ENCODE measurements at places on chromosomes 16 and 17. TPM values are rescaled to one million over a fixed set of nuclear protein-coding genes. Genes with fewer than 3 reads are reported as not detected.

Gene TBC1D3C
- total RNA-seq, result not detected

Gene CLUH
- 140 TPM for total RNA-seq

GRCh38 chr16:73846007-73846330 is 450.6 kb upstream of the PSMD7 start:
- no peak overlapping the region for H3K27ac ChIP-seq
- H3K36me3 ChIP-seq, result no peaks in the 10 kb centered on the region
- DNase-seq, result no peak

GRCh38 chr16:80330150-80330549 is 210.6 kb upstream of the DYNLRB2 start:
- H3K27me3 ChIP-seq, result no peaks in the 10 kb centered on the region
- H3K4me3 ChIP-seq, result no peak overlapping the region

DNA sequence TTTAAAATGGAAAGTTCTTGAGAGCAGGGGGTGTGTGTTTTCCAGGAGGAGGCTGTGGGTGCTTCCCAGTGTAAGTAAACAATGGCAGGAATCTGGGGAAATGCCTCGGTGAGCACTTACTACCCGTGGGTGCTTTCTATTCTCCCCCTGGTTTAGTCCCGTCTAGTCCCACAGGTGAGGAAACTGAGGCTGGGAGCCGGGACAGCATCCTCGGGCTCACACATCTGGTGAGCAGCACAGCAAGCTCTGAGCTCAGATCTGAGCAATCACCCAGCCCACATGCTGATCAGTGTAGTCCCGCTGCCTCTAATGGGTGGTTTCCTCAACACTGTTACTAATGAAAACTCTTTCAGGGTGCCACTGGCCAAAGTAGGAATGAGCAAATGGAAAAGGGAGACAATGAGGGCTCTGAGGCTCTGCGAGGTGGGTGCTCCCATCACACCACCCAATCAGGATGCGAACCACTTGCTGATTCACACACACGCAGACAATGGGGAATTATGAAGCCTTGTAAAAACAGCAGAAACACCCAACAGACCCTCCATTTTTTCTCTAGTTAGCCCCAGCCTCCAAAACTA is 202.6 kb downstream of the PARN start:
- no peak overlapping the region for H3K27ac ChIP-seq
- DNase-seq, result no peak
- H3K36me3 ChIP-seq, result no peaks in the 10 kb centered on the region
- no peak overlapping the region for H3K4me3 ChIP-seq

Gene SPATA2L
- 19.2 TPM for total RNA-seq

Gene SOX8
- total RNA-seq, result 0.07 TPM

DNA sequence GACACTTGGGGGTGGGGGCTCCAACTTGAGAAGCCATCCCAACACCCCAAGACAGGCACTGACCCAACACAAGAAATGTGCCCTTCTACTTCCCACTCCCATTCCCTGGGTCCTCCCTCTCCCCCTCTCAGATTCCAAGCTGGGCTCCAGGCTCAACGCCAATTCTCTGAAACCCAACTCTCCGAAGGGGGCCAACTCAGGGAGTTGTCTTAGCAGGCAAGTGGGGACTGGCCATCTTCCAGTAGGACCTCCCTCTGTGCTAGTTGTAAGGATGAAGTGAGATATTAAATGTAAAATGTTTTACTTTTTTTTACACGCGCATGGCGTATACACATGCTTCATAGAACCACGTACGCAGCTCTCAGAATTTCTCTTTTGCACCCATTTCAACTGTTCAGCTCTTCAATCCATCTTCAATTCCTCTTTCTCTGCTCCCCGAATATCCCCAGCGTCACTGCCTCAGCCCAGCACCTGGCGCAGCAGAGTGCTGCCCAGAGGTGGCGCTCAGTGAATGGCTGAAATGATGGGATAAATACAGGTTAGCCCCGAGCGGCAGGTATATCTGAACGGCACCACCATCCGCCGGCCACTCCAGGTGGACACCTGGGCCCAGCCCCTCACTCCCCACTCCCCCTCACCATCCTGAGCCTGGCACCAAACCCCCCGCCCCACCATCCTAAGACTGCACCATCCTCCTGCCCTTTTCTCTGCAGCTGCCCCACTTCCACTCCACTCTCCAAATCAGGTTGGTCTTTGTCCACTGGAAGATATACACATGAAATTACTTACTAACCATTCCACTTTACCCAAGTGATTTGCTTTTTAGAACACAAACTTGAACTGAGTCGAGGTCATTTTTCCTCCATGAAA is 43.9 kb upstream of the TNRC6C start:
- H3K36me3 ChIP-seq, result no peaks in the 10 kb centered on the region
- no peak for DNase-seq
- H3K4me3 ChIP-seq, result no peak overlapping the region

- H3K27me3 ChIP-seq, result peaks cover 7% of the 10 kb centered on the region
- peak overlapping the region; percentile 47 for H3K27ac ChIP-seq
- H3K4me1 ChIP-seq, result peaks cover 21% of the 10 kb centered on the region
- no peak overlapping the region for H3K4me3 ChIP-seq
Observed at GRCh38 chr17:39939588-39940419, 12.3 kb downstream of the LRRC3C start.

Gene PPM1E
- 5.7 TPM for total RNA-seq

Gene MAPK8IP3
- total RNA-seq, result 43.7 TPM

DNA sequence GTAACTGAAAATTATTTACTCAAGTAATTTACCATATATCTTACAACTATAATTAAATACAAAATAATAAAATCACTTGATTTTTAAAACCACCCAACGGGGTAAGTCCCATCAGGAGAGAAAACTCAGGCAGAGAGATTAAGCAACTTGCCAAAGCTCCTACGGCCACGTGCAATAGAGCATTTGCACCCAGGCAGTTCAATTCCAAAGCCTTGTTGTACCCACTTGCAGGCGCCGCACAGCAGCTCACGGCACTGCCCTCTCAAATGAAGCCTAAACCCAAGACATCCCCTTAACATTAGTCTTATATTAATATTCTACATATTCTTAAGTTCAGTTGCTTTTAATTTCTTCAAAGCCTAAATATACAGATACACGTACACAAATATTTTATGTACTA is 75.7 kb downstream of the SPAG9 start:
- no peak overlapping the region for H3K27ac ChIP-seq
- no peak for DNase-seq
- no peaks in the 10 kb centered on the region for H3K27me3 ChIP-seq
- peaks cover 17% of the 10 kb centered on the region for H3K36me3 ChIP-seq
- H3K4me1 ChIP-seq, result no peaks in the 10 kb centered on the region
- no peak overlapping the region for H3K4me3 ChIP-seq

GRCh38 chr16:51161440-51162195 is 10.5 kb upstream of the SALL1 start:
- no peaks in the 10 kb centered on the region for H3K4me1 ChIP-seq
- H3K4me3 ChIP-seq, result no peak overlapping the region
- no peak for DNase-seq
- H3K27me3 ChIP-seq, result no peaks in the 10 kb centered on the region

Gene HS3ST3A1
- 12.0 TPM for total RNA-seq

Gene B4GALNT2
- total RNA-seq, result 0.04 TPM

Gene CD19
- 3.0 TPM for total RNA-seq

Gene LRRC37B
- total RNA-seq, result 11.7 TPM

Gene SLFN12
- total RNA-seq, result not detected

Gene TBCD
- total RNA-seq, result 98.5 TPM

DNA sequence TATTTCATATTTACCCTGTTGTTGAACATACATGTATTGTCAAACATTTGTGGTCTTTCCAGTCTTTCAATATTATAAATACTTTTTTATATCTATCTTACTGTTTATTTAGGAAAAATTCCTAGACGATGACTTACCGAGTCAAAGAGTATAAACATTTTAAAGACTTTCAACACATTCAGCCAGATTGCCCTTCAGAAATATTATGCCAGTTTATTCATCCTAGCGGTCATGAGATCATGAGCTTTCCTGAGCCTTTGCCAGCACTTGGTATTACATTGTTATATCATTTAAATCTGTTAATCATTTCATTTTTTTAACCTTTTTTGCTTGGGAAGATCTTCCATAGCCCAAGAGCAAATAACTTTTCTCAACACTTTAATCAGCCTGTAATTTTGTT is 197.4 kb downstream of the SPECC1 start:
- peaks cover 7% of the 10 kb centered on the region for H3K36me3 ChIP-seq
- no peaks in the 10 kb centered on the region for H3K27me3 ChIP-seq
- DNase-seq, result no peak
- peak overlapping the region; percentile 60 for H3K27ac ChIP-seq

GRCh38 chr16:2777903-2778629 is 986 bp upstream of the ELOB start:
- peak overlapping the region; percentile 97 for H3K4me3 ChIP-seq
- no peaks in the 10 kb centered on the region for H3K27me3 ChIP-seq
- peak overlapping the region; percentile 98 for H3K27ac ChIP-seq
- peaks cover 36% of the 10 kb centered on the region for H3K36me3 ChIP-seq
- peak; percentile 36 for DNase-seq

Gene SLC6A2
- total RNA-seq, result not detected

Gene KCNH4
- 1.8 TPM for total RNA-seq

Gene TBC1D28
- not detected for total RNA-seq

GRCh38 chr16:54284931-54285413 is 1.6 kb downstream of the IRX3 start:
- H3K27ac ChIP-seq, result no peak overlapping the region
- peaks cover 13% of the 10 kb centered on the region for H3K4me1 ChIP-seq
- H3K27me3 ChIP-seq, result peaks cover 5% of the 10 kb centered on the region
- H3K36me3 ChIP-seq, result no peaks in the 10 kb centered on the region
- H3K4me3 ChIP-seq, result no peak overlapping the region
- DNase-seq, result no peak

Gene G6PC1
- total RNA-seq, result not detected

GRCh38 chr17:36148559-36149295 is 27.7 kb downstream of the TBC1D3B start:
- H3K27me3 ChIP-seq, result 0 out of 3 replicates have a peak, but pooled peaks cover 2% of the 10 kb centered on the region
- DNase-seq, result peak; percentile 86
- peaks cover 5% of the 10 kb centered on the region for H3K4me1 ChIP-seq
- H3K36me3 ChIP-seq, result no peaks in the 10 kb centered on the region
- no peak overlapping the region for H3K4me3 ChIP-seq

Gene MLX
- total RNA-seq, result 50.0 TPM

Gene CLEC3A
- total RNA-seq, result not detected

Gene CHST5
- 0.20 TPM for total RNA-seq

Gene PRSS27
- total RNA-seq, result 0.20 TPM

Gene PITPNM3
- 0.31 TPM for total RNA-seq

GRCh38 chr17:80795090-80795580 is 196.5 kb upstream of the CHMP6 start:
- H3K4me3 ChIP-seq, result no peak overlapping the region
- H3K27ac ChIP-seq, result no peak overlapping the region
- no peak for DNase-seq
- H3K4me1 ChIP-seq, result peaks cover 24% of the 10 kb centered on the region
- no peaks in the 10 kb centered on the region for H3K27me3 ChIP-seq

Gene HEATR9
- total RNA-seq, result not detected

- peaks cover 35% of the 10 kb centered on the region for H3K27me3 ChIP-seq
- H3K27ac ChIP-seq, result no peak overlapping the region
- DNase-seq, result no peak
- H3K4me3 ChIP-seq, result no peak overlapping the region
Observed at GRCh38 chr16:86818671-86819532, 240.6 kb downstream of the FOXL1 start.

Gene PRAC1
- not detected for total RNA-seq

- no peak overlapping the region for H3K4me3 ChIP-seq
- H3K4me1 ChIP-seq, result no peaks in the 10 kb centered on the region
Observed at GRCh38 chr16:57213462-57213861, 27.3 kb downstream of the RSPRY1 start.

GRCh38 chr17:67411397-67411796 is 34.3 kb downstream of the PITPNC1 start:
- H3K27ac ChIP-seq, result no peak overlapping the region
- no peak overlapping the region for H3K4me3 ChIP-seq
- H3K27me3 ChIP-seq, result peaks cover 24% of the 10 kb centered on the region
- no peak for DNase-seq

- peaks cover 22% of the 10 kb centered on the region for H3K4me1 ChIP-seq
- peaks cover 31% of the 10 kb centered on the region for H3K36me3 ChIP-seq
- no peak overlapping the region for H3K4me3 ChIP-seq
- no peak overlapping the region for H3K27ac ChIP-seq
- no peak for DNase-seq
- H3K27me3 ChIP-seq, result no peaks in the 10 kb centered on the region
Observed at GRCh38 chr16:89375021-89375420, 115.3 kb downstream of the ANKRD11 start.

Gene ALOX15
- not detected for total RNA-seq

DNA sequence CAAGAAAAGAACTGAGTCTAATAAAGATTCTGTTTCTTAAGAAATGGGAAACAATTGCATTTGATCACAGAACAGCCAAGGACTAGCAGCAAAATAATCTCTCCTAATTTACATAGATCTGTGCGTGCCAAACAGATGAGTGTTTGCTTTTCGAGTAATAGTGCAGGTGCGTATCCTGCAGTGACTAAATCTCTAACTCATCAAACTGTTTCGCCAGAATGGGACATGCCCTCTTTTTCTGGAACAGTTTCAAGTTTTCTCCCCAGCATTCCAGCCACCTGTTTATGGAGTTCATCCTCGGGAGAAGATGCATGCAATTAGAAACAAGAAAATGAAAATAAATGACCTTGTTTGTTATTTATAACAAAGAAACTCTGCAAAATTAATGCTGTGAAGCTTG is 5.7 kb upstream of the TOX3 start:
- no peak overlapping the region for H3K27ac ChIP-seq
- no peaks in the 10 kb centered on the region for H3K36me3 ChIP-seq
- H3K4me1 ChIP-seq, result no peaks in the 10 kb centered on the region
- no peaks in the 10 kb centered on the region for H3K27me3 ChIP-seq
- H3K4me3 ChIP-seq, result no peak overlapping the region

- peaks cover 4% of the 10 kb centered on the region for H3K27me3 ChIP-seq
- H3K4me1 ChIP-seq, result peaks cover 32% of the 10 kb centered on the region
- no peak for DNase-seq
- H3K4me3 ChIP-seq, result no peak overlapping the region
- H3K36me3 ChIP-seq, result no peaks in the 10 kb centered on the region
Observed at GRCh38 chr16:84548508-84548907, 44.0 kb upstream of the MEAK7 start.

Gene GHDC
- total RNA-seq, result 23.2 TPM

Gene PALB2
- total RNA-seq, result 17.9 TPM

GRCh38 chr16:11877374-11877773 is 26.0 kb upstream of the RSL1D1 start:
- H3K27me3 ChIP-seq, result no peaks in the 10 kb centered on the region
- H3K36me3 ChIP-seq, result peaks cover 89% of the 10 kb centered on the region
- H3K4me3 ChIP-seq, result no peak overlapping the region
- H3K27ac ChIP-seq, result no peak overlapping the region

DNA sequence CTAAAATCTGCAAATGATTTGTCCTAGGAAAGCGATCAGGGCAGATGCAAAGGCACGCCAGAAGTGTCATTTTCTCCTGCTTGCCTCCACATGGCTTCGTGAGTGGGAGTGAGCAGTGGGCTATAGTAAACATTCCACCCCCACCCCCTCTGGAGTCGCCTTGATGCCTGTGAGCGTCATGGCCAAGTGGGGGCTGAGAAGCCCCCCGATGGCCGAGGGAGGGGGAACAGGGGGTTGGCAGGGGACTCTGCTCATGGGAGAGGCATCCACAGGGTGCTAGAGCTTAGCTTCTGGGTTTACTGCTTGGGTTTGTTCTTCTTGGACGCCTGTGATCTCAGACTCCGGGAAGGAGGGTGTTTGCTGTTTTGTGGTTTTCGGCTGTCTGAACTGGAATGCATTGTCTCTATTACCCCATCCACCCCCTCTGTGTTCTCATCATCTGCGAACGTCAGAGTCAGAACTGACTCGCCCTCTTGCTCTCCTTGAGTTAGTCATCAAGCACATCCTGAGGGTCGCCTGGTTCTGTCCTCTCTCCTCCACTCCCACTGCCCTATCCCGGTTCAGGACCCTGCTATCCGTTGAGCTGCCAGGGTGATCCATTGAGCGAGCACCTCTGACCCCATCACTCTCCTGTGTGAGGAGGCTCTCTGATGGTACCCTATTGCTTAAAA is 15.4 kb downstream of the TNS4 start:
- H3K4me1 ChIP-seq, result peaks cover 34% of the 10 kb centered on the region
- H3K4me3 ChIP-seq, result no peak overlapping the region
- H3K27me3 ChIP-seq, result no peaks in the 10 kb centered on the region
- peak; percentile 31 for DNase-seq
- H3K27ac ChIP-seq, result peak overlapping the region; percentile 32

Data from K562 (cell line).